M059J (cell line): ENCODE measurements at places on chromosomes 2 and 18.

DNA sequence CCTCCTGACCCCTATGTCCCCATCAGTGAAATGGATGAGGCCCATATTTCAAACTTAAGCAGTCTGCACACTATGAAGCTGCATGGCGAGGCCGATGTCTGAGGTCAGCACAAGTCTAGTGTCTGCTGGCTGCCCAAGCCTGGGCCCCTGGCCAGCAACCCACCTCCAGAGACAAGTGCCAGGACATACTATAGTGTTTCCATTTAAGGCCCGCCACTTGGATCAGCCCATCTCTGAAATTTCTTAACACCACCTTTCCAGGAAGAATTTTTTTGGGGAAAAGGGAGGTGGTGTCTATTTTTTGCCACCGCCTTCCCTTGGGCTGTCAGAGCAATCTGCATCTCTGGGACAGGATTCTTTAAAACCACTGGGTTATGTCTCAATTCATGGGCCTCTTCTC lies 1.8 kb downstream of the ACVR1 start:
- no peak for DNase-seq

DNA sequence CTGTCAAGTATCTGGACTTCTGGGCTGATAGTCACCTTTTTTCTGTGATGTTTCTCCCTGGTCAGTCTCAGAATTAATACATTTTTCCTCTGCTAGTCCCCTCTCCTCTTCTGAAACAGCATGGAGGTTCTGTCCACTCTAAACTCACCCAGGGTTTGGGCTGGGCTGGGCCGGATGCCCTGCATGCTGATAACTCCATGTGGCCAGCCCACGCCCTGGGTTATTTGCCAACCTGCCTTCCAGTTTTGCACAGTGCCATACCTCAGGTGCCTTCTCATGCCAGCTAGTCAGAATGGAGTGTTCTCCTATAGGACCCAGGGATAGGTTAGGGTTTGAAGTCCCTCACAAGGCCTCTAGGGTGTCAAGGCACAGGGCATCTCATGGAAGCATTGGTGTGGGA lies 32.2 kb downstream of the MEX3C start:
- DNase-seq = no peak

- no peak for DNase-seq
Observed at GRCh38 chr2:127082974-127083373, 24.0 kb downstream of the BIN1 start.

GRCh38 chr18:79544386-79544963 lies 135.1 kb upstream of the CTDP1 start:
- DNase-seq = no peak

DNA sequence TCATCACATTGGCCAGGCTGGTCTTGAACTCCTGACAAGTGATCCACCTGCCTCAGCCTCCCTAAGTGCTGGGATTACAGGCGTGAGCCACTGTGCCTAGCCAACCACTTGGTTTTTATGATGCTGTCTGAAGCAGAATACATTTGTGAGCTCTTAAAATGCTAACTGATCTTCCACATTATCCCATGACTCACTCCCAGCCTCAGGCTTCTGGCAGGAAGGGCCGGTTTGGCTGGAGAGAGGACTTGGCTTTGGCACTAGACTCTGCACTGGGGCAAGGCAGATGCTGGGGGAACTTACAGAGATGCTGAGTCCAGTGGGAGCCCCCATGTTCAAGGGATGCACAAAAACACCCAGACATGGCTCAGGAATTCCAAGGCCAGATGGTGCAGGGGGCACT lies 40.5 kb upstream of the SH3BP4 start:
- DNase-seq = peak; percentile 90

- no peak for DNase-seq
Observed at GRCh38 chr2:99726691-99727090, 236.9 kb upstream of the REV1 start.

DNA sequence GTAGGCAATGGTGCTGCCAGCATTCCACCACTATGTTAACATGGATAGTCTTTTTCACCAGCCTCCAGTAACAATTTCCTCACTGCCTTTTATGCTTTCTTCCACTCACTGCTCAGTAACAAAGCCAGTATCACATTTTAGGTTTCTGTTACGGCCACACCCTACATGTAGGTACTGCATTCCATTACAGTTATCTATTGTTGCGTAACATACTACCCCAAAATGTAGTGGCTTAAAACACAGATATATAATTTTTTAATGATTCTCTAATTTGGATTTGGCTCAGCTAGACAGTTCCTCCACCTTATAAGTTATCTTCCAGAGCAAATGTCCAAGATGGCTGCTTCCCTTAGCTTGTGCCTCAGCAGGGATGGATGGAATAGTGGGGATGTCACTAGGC lies 498.7 kb upstream of the ACVR2A start:
- DNase-seq = no peak

DNA sequence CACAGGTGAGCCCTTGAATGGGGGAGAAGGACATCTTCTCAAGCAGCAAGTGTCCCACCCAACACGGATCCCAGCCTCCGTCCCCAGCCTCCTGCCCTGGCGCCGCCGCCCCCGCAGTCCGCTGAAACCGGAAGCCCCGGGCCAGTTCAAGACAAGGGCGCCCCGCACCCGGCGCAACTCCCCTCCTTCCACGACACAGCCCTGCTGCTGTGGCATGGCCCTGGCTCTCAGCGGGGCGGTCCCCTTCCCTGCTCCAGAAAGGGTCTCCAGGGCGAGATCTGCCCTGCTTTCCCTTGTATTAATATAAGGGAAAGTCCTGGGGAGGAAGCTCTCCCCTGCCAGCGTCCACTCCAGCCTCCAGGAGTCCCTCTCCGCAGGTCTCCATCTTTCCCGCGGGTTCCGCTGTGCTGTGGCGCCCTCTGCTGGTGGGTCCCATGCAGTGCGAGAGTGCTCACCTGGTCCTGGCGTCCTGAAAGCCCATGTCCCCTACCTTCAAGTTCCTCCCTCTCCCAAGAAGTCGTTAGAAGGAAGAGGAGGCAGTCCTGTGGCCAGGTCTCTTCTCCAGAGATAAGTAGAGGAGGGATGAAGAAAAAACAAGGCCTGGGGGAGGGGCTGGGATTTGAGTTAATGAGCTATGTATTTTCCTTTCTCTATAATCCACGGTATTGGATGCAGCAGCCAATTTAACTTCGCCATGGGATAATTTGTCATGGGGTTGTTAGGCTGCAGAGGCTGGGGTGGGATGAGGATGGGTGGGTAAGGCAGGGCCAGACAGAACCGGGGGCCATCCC lies 176.0 kb downstream of the SMAD2 start:
- peak; percentile 30 for DNase-seq

DNA sequence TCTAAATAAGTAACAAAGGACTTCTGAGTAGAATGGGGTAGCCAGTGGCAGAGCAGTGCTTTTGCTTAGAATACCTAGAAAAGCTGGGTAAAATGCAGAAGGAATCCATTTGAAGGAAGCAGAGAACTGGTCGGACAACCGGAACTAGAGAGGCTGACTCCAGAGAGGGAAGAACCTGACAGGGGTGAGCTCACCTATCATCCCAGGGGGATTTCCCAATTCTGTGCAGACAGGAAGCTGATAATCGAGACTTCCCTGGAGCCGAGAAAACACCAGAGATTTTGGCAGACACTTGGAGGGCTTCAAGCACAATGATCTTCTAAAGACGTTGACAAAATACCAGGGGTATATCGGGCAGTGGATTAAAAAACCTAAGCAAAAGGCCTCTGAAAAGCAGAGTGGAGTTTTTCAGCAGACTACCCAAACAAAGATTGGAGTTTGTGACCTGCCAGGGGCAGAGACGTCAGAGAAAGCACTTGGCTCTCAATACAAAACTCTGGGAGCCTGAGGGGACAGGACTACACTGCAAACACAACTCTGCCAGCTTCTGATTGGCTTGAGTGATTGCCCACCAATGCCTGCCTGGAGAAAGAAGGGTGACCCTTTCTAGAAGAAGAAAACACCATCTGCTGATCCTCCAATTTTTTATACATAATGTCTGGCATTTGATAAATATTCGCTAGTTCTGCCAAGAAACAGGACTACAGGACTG lies 67.5 kb upstream of the TTN start:
- DNase-seq = peak; percentile 45

DNA sequence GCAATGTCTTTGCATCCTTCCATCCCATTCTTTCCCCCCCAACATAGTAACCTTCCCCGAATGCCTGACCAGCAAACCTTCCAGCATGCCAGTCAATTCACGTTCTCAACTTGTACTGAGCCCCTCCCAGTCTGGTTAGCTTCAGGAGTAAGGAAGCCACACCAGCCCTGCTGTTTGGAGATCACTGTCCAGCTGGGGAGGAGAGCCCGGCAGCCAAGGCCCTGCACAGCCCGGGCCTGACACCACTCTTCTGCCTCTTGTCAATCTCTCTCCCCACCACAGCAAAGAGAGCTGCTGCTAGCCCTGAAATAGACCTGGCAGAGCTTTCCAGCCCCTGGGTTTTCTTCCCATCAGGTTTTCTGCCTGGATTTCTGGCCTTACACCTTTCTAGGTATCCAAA lies 185.8 kb upstream of the ID2 start:
- no peak for DNase-seq

DNA sequence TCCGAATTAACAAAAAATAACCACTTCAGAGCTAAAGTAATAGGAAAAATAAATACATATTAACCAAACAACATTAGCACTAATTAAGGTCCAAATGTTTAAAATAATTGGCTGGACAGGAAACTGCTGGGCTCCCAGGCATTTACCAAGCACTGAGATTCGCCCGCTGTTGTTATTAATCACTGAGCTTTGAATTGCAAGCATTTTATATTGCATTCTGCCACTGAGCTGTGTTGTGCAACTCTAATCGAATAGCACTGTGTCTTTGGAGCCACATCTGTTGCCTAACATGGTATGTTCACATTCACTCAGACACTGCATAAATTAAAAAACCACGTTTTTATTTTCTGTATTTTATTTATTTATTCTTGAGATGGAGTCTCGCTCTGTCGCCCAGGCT lies 88.9 kb downstream of the SOWAHC start:
- peak; percentile 49 for DNase-seq

DNA sequence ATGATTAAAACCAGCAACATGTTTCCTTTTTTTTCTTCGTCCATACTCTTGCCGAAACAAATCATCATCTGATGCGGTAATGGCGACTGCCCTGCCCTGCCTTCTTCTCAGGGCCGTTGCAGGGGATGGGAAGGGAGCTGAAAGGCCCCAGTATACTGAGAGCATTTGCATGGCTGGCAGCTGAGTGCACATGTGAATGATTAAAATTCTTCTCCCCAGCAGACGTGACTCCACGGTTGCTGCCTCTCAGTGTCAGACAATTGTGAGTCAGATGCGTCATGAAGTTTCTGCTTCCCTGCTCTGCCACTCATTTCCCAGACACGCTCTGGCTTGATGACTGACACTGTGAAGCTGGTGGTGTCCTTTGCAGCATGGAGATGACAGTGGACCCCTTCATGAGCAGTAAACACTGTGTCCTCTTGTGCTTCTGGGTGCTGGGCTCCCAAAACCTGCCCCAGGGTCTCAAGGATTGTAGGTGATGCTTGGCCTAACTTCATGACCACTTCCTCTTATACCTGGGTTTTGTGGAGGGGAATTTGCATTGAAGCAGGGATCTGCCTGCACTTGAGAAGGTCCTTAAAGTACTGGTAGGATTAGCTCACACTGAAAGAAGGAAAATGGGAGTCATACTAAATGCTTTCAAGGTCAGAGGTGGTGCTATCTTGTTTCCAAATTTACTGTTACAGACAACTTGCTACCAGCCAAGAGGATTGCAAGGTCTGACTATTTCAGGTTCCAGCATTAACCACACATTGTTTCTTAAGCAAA lies 222.5 kb upstream of the COPS8 start:
- peak; percentile 73 for DNase-seq

DNA sequence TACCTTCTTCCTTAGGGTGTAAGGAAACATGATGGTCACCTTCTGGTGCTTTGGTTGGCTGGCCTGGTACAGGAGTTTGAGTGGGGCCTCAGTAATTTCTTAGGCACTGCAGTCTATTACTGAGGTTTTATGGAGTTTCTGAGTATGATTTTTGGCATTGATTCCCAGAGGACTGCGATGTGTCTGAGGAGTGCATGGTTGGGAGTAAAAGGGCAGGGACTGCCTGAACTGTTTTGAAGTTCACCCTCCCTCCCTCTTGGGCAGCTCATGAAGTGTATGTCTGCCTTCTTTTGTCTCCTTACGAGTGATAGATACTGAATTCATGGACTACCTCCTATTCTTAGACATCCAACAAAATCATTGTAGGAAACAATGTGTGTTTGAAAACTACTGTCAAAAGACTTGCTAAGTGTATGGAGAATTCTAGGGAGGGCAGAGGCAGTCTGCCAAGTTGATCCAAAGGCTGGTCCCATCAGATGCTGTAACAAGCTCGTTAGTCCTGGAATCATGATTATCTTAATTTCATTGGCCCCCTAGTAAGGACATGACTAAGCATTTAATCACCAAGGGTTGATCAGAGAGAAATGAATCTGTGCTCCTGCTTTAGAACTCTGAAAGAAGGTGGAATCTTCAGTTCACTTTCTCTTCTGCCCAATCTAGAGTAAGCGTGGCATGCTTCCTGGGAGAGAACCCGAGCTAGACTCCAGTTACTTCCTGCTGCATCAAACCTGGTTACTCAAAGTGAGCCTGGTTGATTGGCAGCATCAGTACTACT lies 26.5 kb downstream of the LYPD6B start:
- DNase-seq = peak; percentile 91
